ENCODE measurements at places on chromosomes 12 and 14.

DNA sequence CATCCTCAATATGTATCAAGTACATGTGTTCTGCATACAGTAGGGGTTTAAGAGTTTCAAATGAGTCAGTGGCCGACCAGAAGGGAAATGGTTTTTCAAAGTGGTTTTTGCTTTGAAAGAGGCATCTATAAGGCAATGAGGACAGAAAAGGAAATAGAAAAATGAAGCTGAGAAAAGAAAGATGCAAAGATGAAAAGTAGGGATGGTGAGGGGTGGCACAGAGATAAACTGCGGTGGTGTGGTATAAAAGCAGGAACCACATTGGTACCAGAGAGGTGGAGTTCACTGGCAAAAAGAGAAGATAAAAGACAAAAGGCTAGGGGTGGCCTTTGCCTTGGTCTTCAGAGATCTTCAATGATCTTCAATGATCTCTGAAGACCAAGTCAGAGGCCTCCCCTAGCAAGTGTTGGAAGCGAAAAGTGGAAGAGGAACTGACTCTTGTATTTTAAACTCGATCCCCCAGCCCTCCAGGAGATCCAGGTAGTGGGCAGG is 144.0 kb upstream of the KRR1 start:
- DNase-seq = no peak

DNA sequence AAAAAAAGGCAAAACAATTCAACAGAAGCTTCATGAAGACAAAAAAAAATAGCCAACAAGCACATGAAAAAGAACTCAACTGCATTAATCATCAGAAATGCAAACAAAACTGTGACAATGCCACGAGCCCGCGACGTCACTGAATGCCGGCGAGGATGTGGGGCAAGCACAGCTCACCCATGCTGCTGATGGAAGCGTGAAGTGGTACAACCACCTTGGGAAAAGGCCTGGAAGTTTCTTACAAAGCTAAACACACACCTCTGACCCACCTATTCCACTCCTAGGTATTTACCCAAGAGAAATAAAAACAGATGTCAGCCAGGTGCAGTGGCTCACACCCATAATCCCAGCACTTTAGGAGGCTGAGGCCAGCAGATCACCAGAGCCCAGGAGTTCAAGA is 10.5 kb downstream of the BTBD6 start:
- DNase-seq = no peak

- no peak for DNase-seq
Measured at GRCh38 chr12:104501115-104501514, 44.4 kb downstream of the CHST11 start.

GRCh38 chr12:97452839-97453238 is 9.8 kb upstream of the RMST start:
- no peak for DNase-seq

DNA sequence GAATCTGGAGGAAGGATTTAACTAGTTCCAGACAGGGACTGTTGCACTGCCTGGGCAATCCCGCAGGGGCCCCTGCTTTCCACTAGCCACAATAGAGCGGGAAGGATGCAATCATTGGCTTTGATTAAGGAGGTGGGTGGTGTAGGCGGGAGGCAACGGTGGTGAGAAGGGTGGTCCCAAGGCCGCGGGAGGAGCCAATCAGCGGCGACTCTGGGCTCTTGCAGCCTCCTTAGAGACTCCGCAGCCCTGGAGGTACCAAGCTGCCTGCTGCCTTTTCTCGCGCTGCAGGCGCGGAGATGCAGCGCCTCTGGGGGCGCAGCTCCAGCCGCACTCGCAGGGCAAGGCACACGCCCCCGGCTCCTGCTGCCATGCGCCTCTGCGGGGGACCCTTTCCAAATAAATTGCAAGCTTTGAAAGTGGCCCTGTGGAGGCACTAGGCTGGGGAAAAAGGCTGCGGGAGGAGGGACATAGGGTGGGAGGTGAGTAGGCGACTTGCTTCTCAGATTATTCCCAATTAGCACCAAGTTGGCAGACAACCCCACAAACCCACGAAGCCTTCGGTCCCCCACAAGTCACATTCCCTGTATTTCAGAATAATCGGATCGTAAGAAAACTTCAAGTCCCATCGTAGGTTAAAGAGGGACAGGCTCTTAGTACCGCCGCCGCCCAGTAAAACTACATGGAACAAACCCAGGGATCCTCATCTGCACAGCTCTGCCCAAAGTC is 858 bp upstream of the KCNA1 start:
- no peak for DNase-seq

DNA sequence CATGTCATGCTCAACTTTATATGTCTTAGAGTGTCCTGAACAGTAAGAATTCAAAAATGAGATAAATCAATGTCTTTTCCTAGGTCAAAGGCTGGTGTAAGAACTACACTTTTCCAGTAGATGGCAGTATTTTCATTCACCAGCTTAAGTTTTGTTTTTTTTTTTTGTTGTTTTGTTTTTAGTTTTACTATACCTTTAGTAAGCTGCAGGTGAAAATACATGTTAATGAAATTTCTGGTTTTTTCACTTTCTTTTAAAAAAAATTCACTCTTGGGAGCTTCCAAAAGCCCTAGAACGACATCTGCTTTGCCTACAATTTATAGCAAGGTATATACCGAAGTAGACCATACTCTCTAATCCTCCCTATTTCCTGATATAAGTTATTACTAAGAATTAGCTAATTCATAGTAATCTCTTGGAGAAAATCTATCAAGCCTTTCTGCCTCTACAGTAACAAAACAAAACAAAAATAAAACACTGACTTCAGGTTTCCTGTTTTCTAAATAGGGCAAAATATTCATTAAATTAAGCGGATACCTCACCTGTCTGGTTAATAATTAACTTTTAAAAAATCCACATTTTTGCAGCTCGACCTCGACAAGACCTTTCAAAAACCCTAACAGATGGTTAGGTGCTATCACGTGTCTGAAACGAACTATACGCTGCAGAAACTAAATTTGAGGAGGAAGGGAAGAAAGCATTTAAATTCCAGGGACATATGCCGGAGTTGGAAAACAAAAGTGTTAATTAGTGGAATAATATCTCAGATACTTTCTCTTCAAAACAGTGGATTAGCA is 2.7 kb upstream of the SAMD4A start:
- no peak for DNase-seq
